ENCODE measurements at places on chromosomes 5 and 9. TPM values are rescaled to one million over a fixed set of nuclear protein-coding genes. Genes with fewer than 3 reads are reported as not detected.

DNA sequence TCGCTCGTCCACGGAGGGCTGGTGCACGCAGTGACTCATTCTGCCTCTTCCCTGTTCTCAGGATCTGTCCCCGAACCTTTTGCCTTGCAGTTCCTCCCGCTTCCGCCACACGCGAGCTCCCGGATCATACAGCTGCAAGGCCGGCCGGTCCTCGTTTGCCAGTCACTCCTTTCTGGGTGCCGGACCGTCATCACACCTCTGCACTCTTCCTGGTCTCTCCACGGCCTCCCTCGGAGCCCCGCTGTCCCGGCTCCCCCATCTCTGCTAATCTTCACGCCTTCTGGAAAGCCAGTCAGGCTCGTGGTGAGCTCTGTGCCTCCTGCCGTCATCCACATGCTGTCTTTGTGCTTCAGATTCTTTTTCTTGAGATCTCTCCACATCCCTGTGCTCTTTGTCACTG, 91.8 kb downstream of the STX17 start:
- no peak overlapping the region for H3K27ac ChIP-seq
- no peaks in the 10 kb centered on the region for H3K27me3 ChIP-seq
- no peak overlapping the region for H3K4me3 ChIP-seq
- H3K4me1 ChIP-seq = no peaks in the 10 kb centered on the region

DNA sequence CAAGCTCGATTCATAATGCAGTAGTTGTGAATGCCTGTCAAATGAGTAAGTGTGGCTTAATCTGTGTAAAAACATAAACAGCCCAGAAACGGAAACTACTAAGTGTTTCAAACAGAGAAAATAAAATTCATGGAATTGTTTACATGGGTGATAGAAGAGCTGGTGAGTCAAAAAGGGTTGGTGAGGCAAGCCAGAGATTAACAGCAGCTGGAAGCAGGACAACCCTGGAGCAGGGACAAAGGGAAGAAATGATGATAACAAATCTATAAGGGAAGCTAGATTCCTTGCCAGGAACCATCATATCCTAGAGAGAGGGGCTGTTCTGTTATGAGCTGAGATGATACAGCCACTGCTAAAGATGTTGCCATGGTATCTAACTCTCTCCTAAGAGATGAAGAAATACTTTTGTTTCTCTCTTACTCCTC, 18.0 kb upstream of the PRR16 start:
- H3K36me3 ChIP-seq = no peaks in the 10 kb centered on the region
- no peak overlapping the region for H3K27ac ChIP-seq
- H3K4me1 ChIP-seq = peaks cover 5% of the 10 kb centered on the region
- DNase-seq = peak; percentile 15
- no peaks in the 10 kb centered on the region for H3K27me3 ChIP-seq

The RPS14 gene
- total RNA-seq = 2,589 TPM

The ISOC1 gene
- total RNA-seq = 59.8 TPM

- H3K36me3 ChIP-seq = no peaks in the 10 kb centered on the region
- peaks cover 17% of the 10 kb centered on the region for H3K4me1 ChIP-seq
- H3K27ac ChIP-seq = peak within 1 kb of the TSS; percentile 98
- DNase-seq = peak; percentile 83
- H3K4me3 ChIP-seq = peak within 1 kb of the TSS; percentile 86
Observed at GRCh38 chr9:83622939-83623678, at the start of gene IDNK. Gene IDNK, plus strand, starts transcription at chr9:83623143. Its CDS starts 29 bp downstream, at chr9:83623172.

GRCh38 chr5:129074903-129075302, 19.6 kb upstream of the ISOC1 start:
- DNase-seq = no peak
- H3K4me1 ChIP-seq = no peaks in the 10 kb centered on the region
- no peak overlapping the region for H3K4me3 ChIP-seq
- no peak overlapping the region for H3K27ac ChIP-seq
- no peaks in the 10 kb centered on the region for H3K27me3 ChIP-seq
- H3K36me3 ChIP-seq = no peaks in the 10 kb centered on the region

DNA sequence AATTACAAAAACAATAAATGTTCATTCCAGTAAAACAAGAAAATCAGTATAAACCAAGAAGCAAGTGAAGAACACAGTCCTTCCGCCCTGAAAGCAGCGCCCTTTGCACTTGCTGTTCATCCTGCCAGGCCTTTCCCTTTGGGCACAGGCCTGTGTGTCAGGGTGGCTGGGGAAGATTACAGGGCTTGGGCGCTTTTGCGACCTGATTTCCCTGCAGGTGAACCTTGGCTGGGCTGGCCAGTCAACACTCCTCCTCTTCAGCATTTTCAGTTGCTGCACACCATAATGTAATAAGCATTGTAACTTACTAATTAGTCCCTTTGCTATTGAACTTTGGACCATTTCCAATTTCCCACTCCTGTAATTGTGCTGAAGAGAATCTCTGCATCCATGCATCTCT, 38.6 kb upstream of the TDRD7 start:
- no peaks in the 10 kb centered on the region for H3K27me3 ChIP-seq
- no peak for DNase-seq
- H3K36me3 ChIP-seq = no peaks in the 10 kb centered on the region
- H3K27ac ChIP-seq = no peak overlapping the region
- H3K4me1 ChIP-seq = no peaks in the 10 kb centered on the region
- H3K4me3 ChIP-seq = no peak overlapping the region

The DMRTA1 gene
- total RNA-seq = 1.6 TPM

DNA sequence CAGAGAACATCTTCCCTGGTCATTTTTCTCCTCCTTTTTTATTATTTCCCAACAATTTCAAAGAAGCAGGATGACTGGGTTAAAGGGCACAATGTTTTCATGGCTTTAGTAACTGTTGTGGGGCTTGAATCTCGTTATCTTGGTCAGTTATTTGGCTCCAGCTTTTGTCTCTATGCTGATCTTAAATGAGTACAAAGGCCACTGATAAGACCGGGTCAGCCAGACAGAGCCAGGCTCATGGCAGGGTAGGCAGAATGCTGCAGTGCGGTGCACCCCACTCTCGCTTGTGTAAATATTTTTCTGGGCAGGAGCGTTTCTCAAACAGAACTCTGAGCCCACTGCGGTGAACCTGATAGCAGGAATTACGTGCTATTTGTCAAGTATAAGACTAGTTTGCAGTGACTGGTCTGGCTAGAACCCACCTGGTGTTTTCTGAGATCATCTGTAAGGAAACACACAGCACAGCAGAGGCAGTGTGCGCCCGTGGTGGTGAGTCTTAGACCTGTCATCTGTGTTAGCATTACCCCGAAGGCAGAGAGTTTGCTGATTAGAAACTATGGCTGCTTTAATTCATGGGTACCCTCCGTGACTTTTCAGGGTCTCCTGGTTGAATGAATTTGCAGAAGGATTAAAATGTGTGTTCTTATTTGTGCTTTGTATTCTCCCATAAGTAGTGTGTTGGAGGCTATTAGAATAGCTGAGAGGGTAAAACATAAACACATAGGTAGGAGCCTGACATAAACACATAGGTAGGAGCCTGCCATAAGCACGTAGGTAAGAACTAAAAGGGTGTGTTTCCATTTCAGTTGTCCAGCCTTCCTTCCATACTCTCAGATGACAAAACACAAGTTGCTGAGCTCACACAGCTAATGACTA, 158.6 kb upstream of the DMRT1 start:
- H3K27me3 ChIP-seq = no peaks in the 10 kb centered on the region
- H3K4me1 ChIP-seq = peaks cover 24% of the 10 kb centered on the region
- no peaks in the 10 kb centered on the region for H3K36me3 ChIP-seq
- peak; percentile 85 for DNase-seq

DNA sequence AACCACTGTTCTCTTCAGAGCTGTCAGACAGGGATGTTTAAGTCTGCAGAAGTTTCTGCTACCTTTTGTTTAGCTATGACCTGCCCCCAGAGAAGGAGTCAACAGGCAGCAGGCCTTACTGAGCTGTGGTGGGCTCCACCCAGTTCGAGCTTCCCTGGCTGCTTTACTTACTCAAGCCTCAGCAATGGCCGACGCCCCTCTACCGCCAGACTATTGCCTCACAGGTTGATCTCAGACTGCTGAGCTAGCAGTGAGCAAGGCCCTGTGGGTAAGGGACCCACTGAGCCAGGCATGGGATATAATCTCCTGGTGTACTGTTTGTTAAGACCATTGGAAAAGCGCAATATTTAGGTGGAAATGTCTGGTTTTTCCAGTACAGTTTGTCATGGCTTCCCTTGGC, 229.6 kb downstream of the TMEM167A start:
- DNase-seq = no peak
- H3K27ac ChIP-seq = no peak overlapping the region
- no peak overlapping the region for H3K4me3 ChIP-seq
- no peaks in the 10 kb centered on the region for H3K36me3 ChIP-seq

The HK3 gene
- not detected for total RNA-seq

All from hepatocyte (in vitro differentiated cells).